ENCODE measurements at places on chromosomes 3 and 15.

- no peak for DNase-seq
These were observed 456.3 kb upstream of the ARRDC4 start for GRCh38 chr15:97504031-97504792.

DNA sequence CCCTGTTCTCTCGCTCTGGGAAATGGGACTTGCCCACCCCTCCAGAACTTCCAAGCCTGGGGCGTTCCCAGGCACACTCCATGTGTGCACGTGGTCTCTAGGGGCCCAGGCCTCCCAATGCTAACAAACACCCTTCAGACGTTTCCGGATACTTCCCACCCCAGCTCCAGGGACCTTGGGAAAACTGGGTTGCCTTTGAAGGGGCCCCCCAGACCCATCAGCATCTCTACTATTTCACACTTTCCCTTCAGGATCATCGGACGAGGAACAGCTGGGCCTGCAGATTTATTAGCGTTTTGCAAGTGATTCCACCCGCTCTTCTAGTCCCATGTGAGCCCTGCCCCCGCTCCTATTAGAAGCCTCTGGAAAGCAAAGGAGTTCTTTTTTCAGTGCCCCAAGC, 63.2 kb downstream of the MAGEF1 start:
- DNase-seq = no peak

GRCh38 chr15:68465861-68466560, 34.0 kb upstream of the ITGA11 start:
- no peak for DNase-seq

DNA sequence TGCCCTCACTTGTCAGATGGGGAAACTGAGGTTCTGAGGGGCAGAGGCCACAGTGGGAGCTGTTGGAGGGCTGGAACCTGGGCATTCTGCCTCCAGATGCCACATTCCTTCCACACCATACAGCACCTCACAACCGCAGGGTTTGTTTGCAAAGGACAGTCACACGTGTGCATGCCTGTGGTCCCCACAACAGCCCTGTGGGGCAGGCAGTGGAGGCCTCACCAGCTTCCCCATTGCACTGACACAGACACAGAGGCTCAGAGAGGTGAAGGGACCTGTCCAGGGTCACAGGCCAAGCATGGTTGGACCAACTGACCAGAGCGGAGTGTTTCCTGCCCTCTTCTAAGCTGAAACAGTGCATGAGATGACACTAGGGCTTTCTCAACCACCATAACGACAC, 75.2 kb upstream of the SEC13 start:
- no peak for DNase-seq

DNA sequence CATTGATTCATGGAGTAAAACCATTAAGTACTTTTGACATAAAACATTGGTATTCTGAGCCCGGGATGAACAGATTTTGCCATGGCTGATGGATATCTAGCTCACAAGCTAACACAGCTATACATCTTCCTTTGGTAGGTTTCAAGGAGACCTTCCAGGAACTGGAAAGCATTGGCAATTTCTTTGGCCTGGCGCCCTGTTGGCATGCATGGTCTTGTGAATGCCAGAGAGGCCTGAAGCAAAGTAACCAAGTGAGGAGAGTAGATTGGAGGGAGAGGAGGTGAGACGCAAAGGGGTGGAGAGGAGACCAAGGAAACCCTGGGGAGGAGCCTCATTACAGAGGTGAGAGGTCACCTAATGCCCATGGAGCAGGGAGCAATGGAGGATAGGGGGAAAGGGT, 67.2 kb downstream of the SQOR start:
- DNase-seq = no peak
